ENCODE measurements at places on chromosomes 3 and 15. TPM values are rescaled to one million over a fixed set of nuclear protein-coding genes. Genes with fewer than 3 reads are reported as not detected.

DNA sequence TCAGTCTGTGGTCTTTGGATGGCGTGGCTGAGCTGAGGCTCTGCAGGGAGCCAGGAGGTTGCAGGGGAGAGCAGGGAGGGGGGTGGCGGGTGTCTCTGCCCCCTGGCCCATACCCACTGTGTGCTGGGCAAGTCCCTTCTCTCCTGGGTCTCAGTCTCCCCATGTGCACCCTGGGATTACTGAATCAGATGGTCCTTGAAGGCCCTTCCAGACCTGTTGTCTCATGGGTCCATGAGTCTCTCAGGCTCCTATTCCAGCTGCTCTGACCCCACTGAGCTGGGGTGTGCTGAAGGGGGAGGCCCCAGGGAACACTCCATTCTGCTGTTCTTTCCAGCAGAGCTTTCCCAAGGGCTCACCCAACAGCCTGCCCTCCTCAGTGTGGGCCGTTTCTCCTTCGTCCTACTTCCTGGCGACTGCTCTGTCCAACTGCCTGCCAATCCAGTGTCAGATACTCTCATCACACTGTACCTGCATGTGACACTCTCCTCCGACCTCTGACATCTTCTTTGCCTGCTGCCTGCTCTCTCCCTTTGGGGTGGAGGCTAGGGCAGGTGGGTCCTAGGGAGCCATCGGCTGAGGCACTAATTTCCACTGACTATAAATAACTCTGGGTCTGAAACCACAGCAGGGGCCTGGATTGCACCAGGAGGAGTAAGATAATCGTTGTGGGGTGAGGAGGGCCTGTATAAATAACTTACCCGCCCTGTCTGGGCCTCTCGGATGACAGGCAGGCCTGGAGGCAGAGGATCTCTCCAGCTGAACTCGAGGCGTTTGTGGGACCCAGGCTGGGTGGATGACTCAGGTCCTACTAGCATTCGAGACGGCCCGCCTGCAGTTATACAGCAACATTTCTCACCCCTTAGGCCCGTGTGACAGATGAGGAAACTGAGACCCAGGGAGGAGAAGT lies 67.1 kb downstream of the ATP2B2 start:
- peaks cover 17% of the 10 kb centered on the region for H3K4me1 ChIP-seq
- peak; percentile 64 for DNase-seq
- H3K27ac ChIP-seq = peak overlapping the region; percentile 62
- no peaks in the 10 kb centered on the region for H3K27me3 ChIP-seq

DNA sequence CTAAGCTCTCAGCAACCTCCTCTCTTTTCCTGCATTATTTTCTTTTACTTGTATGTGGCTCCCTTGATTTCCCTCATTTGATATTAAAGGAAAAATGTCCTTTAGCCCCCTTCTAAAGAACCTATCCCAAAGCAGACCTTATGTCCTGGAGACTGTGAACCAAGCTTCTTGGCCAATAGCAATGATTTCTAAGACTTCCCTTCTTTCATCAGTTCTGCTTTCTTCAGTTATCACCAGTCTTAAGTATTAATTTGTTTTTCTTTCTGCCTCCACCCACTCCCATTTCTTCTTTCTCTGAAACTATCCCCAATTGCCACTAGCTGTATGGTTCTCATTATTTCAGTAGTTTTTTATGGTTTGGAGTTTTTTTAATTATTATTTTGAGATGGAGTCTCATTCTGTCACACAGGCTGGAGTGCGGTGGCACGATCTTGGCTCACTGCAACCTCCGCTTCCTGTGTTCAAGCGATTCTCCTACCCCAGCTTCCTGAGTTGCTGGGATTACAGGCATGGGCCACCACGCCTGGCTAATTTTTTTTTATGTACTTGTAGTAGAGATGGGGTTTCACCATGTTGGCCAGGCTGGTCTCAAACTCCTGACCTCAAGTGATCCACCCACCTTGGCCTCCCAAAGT lies 12.1 kb downstream of the TMOD3 start:
- H3K4me3 ChIP-seq = no peak overlapping the region
- H3K27ac ChIP-seq = peak overlapping the region; percentile 81
- peaks cover 98% of the 10 kb centered on the region for H3K4me1 ChIP-seq
- DNase-seq = no peak
- no peaks in the 10 kb centered on the region for H3K27me3 ChIP-seq

DNA sequence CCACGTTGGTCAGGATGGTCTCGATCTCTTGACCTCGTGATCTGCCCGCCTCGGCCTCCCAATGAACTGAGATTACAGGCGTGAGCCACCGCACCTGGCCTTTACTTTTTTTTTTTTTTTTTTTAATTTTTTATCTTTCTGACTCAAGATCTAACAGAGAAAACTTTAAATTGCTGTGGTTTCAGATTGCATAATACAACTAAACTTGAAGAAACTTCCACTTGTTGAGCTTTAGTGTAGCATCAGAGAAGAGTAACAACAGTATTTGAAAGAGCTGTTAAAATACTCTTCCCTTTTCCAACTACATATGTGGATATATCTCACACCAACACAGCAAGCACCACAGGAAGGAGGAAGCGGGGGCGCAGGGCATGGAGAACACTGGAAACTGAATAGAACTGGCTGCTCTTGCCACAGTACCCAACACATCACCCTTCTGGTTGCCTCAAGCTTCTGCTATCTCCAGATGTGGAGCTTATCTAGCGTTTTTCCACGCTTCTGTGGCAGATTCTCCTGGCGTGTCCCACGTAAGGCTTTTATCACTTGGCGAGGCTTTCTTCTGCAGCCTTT lies 45.4 kb downstream of the MAP6D1 start:
- no peak overlapping the region for H3K27ac ChIP-seq
- no peaks in the 10 kb centered on the region for H3K4me1 ChIP-seq
- no peaks in the 10 kb centered on the region for H3K27me3 ChIP-seq
- H3K36me3 ChIP-seq = peaks cover 61% of the 10 kb centered on the region
- no peak for DNase-seq
- no peak overlapping the region for H3K4me3 ChIP-seq

DNA sequence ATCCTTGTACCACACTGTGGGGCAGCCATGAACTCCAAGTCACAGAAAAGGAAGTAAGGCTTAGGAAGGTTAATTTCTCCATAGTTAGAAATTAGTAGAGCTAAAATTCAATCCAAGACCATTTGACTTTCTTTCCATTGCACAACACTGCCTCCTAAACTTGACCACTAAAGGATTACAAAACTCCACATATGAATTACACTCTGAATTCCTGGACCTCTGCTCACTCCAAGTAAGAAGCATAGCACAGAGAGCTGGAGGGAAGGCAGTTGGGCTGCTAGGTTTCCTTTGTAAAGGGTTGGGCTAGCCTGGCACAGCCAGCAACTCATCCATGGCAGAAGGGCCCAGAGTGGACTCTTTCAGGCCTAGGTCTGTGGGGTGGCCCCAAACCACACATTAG lies 134.4 kb downstream of the MYLK start:
- no peaks in the 10 kb centered on the region for H3K36me3 ChIP-seq
- no peaks in the 10 kb centered on the region for H3K27me3 ChIP-seq
- no peaks in the 10 kb centered on the region for H3K4me1 ChIP-seq

- H3K27me3 ChIP-seq = no peaks in the 10 kb centered on the region
- DNase-seq = no peak
- no peak overlapping the region for H3K4me3 ChIP-seq
- H3K4me1 ChIP-seq = no peaks in the 10 kb centered on the region
Observed at GRCh38 chr3:4698125-4698821, 205.1 kb downstream of the ITPR1 start.

The USP19 gene
- 62.5 TPM for total RNA-seq

GRCh38 chr3:137121704-137122314 lies 164.0 kb downstream of the IL20RB start:
- no peaks in the 10 kb centered on the region for H3K36me3 ChIP-seq
- DNase-seq = no peak
- no peak overlapping the region for H3K27ac ChIP-seq
- H3K4me3 ChIP-seq = no peak overlapping the region

DNA sequence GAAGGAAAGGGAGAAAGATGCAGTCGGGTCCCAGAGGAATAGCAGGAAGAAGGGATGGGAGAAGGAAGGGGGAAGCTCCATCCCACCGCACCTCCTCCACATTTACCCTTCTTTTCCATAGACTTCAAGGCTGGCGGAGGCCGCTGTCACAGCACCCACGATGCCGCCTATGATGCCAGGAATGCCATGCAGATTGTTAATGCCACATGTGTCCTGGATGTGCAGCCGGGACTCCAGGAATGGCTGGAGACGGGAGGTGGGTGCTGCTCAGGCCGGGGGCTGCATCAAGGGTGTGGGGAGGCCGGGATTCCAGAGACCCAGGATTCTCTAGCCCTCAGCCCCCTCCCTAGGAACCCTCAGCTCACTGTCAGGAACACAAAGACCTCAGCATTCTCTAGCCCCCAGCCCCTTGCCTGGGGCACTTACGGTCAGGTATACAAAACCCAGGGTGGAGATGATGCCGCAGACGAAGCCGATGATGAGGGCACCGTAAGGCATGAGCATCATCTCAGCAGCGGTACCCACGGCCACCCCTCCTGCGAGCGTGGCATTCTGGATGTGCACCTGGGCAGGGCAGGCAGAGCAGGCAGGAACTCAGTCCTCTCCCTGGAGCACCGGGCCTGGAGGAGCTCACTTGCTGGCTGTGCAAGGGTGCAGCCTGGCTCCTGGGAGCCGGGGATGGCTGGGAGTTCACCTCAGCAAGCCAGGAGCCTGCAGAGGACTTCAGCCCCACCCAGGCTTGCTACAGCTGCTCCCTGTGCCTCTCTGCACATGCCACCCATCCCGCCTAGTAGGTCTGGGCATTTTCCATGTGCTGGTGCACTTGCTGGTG lies 18.8 kb downstream of the RHCG start:
- no peak for DNase-seq
- no peaks in the 10 kb centered on the region for H3K4me1 ChIP-seq
- no peak overlapping the region for H3K4me3 ChIP-seq
- H3K27ac ChIP-seq = no peak overlapping the region
- no peaks in the 10 kb centered on the region for H3K27me3 ChIP-seq

Data from spleen (tissue), 13 donors.